ENCODE measurements at places on chromosomes 3 and 15.

DNA sequence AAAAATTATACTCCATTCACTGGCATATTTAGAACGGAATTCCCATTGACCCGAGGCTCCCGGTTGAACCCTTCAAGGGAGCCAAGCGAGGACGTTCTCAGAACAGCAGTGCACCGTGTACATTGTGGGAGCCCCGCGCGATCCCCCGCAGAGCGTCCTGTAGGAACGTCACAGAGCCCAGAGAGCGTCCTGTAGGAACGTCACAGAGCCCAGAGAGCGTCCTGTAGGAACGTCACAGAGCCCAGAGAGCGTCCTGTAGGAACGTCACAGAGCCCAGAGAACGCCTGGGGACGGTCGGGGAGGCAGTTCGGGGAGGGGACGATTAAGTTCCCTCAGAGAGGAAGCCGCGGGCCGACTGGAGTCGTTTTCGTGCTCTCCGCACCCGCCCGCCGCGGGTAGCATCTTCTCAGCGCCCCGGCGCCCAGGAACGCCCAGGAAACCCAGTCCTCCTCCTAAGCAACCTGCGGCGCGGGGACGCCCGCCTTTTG is 506 bp upstream of the ATP1B3 start:
- no peak for DNase-seq

DNA sequence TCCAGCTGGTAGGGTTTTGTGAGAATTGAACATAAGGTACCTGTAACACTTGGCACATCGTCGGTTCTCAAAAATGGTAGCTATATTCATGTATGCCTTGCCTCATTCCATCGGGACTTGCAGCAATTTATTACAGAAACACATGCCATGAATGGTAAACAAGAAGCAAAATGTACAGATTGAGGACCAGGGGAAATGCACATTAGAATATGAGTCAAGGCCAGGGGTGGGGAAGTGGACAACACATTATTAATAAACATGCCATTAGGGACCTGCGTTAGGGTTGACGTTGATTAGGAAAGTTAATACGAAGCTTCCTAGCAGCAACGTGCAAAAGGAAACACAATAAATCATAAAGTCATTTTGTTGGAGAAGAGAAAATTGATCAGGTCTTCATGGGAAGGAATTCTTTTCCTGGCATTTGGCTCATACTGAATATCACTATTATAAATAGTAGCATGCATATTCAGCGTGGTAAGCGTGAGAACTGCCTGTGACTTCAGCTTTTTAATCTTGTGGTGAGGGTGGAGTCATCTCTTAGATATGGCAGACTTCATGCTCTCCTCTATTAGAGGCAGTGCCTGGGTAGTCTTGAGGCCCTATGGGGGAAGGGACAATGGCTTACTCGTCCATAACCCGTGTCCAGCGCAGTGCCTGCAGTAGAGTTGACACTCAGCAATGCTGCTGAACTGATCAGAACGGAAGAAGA is 184.9 kb downstream of the SV2B start:
- DNase-seq = no peak

DNA sequence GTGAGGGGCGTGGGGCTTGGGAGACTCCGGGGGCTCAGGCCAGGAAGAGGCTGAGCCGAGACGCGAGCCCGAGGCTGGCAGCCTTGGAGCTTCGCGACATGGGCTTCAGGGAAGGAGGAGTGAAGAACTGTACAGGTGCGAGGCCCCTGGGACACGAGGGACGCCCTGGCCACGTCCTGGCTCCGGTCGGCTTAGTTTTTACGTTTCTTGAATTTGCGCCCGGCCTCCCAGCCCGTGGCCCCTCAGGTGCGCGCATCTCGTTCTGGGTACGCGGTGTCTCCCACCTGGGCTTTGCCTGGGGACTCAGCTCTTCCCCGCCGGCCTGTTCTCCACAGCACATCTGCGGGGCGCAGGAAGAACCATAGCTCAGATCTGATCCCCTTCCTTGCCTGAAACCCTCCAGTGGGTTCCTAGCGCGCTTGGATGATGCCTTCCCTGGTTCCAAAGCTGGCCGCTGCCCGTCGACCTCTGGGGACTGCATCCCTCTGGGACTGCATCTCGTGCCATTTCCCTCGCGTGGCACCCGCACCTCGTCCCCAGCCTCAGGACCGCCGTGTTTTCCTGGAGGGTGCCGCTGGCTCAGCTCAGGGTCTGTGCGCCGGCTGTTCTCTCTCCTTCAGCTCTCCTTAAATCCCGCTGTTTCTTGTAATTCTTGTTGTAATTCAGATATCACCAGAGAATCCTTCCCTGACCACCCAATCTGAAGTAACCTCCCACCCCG is 614 bp downstream of the CHCHD6 start:
- no peak for DNase-seq

DNA sequence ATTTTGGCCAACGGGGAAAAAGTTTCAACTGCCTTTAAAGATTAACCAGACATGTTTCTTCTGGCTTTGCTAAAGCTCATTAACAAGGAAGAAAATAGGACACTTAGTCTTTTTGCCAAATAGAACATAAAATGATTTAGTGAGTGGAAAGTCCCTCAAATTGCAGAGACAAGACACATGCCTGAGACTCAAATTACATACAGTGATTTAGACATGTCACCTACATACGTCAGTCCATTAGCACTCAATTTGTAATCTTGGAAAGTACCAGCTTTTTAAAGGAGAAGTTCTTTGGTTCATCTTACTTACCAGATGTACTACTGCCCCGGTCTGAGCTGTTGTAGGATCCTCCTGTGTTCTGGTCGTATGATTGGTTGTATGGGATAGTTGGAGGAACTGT is 1134.2 kb downstream of the ROBO1 start:
- DNase-seq = no peak

DNA sequence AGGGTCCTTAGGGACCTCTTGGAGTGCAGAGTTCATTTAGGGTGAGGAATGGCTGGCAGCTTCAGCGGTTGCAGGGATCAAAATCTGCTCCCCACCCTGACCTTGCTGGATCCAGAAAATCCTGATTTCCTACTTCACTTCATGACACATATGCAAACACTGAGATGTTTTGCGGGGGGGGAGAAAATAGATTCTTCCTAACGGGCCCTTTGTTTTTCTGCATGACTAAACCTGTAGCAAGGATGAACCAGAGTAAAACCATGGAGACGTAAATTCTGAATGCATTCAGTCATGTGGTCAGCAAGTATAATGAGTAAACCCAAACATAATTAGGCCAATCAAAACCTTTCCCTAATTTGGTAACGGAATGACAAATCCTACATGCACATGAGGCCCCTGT is 20.0 kb upstream of the RBP1 start:
- DNase-seq = no peak

GRCh38 chr15:100653608-100654007 is 51.2 kb downstream of the ASB7 start:
- no peak for DNase-seq

GRCh38 chr3:21954709-21955108 is 203.7 kb upstream of the ZNF385D start:
- DNase-seq = no peak

DNA sequence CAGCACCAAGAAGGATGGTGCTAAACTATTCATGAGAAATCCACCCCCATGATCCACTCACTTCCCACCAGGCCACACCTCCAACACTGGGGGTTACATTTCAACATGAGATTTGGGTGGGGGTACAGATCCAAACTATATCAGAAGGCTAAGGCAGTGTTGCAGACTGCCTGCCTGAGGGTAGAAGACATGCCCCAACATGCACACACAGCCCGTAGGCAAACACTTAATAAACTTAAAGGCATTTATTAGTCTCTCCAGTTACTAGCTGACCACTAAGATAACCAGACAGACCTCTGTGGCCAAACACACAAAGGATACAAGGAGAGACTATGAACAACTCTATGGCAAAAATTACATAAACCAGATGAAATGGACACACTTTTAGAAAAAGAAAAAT is 10.2 kb downstream of the FAM162A start:
- no peak for DNase-seq

GRCh38 chr3:71185733-71186455 is 397.6 kb downstream of the FOXP1 start:
- no peak for DNase-seq

DNA sequence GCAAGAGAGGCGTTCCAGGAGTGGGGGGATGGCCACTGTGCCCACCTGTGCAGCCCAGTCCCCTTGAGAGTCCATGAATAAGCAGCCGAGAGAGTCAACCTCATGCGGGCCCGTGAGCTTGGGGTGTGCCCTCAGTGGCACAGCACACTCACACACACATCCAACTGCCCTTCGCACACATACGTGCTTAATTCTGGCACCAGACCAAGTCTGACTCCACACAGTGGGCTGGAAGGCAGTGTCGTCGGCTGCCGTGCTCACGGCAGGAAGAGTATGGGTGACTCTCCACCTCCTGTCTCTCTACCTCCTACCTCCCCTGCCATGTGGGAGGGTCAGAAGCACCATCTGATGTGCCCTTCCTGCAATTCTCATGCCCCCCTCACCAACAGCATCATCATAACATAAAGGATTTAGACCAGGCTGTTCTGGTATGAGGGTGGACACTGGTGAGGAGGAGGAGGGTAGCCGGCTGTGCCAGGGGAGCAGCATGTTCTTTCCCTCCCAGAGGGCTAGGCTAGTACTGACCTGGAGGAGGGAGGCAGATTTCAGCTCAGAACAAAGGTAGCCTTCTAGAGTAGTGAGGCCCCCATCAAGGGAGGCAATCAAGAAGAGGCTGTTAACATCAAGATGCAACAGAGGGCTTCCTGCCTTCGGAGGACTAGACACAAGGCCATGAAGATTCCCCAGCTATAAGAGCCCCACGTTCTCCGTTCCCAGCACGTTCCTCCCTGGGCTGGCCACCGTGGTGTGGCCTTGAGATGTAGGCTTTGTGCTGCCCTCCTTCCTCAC is 5.3 kb upstream of the STRA6 start:
- no peak for DNase-seq

DNA sequence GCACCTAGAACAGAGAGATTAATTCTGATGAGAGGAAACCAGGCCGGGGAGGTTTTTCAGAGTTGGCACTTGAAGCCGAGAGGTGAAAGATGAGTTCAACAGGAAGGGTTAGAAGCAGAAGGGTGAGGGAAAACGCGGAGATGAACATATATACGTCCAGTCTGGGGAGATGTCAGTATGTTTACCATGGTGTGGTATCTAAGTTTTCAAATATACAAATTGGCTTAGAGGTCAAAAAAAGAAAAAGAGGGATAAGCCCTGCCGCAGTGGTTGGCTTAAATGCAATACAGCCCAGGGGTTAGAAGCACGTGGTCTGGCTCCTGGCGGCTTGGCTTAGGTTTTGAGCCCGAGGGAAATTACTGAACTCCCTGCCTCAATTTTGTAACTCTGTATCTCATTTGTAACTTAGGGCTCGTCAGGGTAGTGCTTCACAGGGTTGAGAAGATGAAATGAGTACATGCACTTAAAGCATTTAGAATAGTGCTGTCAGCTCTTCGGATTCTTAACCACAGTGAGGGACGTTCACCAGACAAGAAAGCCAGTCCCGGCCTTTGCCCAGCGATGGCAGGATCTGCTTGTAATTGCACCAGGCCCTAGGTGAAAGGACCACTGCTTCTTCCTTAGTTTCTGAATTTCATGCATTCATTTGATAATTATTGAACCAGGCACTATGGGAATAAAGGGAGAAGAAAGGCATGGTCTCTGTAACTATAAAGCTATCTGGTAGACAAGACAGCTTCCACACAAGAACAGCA is 6.4 kb downstream of the HES1 start:
- DNase-seq = no peak

DNA sequence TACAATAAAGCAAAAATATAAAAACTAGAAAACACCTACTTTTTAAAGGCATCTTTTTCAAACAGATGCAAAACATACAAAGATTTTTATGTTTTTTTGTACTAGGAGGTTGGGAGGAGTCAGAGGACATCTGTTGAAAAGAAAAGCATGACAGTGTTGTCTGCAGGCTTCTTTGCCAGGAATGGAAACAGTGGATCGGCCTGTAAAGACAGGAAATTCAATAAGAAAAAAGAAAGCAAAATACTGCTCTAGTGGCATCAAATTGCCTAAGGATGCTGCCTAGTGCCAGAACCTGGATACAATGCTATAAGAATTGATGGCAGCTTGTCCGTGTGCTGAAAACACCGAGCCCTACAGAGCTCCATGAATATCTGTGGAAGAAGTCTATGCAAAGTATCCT is 69.9 kb downstream of the TBC1D5 start:
- no peak for DNase-seq

DNA sequence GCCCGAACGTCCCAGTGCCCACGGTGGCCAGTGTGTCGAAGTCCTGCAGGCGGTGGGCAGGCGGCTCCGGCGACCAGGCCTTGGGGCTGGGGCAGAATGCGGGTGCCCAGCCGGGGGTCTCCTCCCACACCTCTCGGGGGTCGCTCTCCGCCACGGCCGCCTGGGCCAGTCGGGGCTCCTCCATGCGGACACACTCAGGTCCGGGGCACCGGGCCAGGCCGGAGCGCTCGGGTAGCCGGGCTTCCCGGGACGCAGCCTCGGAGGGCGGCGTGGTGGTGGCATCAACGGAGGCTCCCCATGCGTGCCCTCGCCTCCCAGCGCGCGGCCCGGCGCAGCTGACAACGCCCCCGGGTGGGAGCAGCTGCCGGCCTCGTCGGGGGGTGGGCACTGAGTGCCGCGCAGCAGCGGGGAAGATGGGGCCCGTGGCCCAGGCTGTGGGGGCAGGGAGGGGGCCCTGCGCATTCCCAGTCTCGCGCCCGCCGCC is 30.1 kb upstream of the CERS3 start:
- no peak for DNase-seq

DNA sequence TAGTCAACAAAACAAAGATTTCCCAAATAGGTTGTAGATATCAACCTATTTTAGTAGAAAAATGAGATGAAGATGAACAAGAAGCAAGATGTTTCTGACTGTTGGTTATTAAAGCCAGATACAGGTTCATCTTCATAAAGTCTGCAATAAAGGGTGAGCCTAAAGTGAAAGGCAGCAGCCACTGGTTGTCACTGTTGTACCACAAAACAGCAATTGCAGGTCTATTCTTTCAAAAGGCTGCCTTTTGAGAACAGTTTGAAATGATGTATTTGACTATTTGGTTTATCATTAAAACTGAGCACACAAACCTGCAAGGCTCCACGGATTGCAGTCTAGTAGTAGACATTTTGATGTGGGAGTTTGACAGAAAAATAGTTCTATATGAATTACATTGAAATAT is 543.4 kb downstream of the GBE1 start:
- DNase-seq = no peak

- no peak for DNase-seq
These were observed 174.2 kb downstream of the CACNA2D3 start for GRCh38 chr3:54296531-54296930.

DNA sequence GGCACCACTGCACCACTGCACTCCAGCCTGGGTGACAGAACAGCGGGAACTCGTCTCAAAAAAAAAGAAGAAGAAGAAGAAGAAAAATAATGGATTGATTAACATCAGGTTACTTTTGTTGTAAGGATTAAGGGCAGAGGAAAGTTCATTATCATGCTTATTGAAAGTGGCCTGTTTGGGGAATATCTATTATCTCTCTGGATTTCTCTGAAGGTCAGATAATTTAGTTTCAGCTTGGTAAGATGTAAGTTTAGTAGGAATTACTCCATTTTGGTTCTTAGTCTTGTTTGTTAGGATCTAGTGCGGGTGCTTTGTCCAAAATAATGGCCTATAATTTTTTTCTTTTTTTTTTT is 2.5 kb upstream of the MTMR14 start:
- no peak for DNase-seq

- DNase-seq = no peak
These were observed 78.2 kb downstream of the SMAD3 start for GRCh38 chr15:67143646-67144045.

All from activated CD8-positive, alpha-beta memory T cell treated with anti-CD3 and anti-CD28 coated beads, Interleukin-2, amount 10 ng/mL, durations not matched to agents 7 days and 5 days (primary cell).